ENCODE measurements at places on chromosomes 11 and 22. TPM values are rescaled to one million over a fixed set of nuclear protein-coding genes. Genes with fewer than 3 reads are reported as not detected.

MRGPRX3 gene
- not detected for total RNA-seq

RIMBP3C gene
- not detected for total RNA-seq

CCDC134 gene
- total RNA-seq, result 24.3 TPM

C11orf91 gene
- total RNA-seq, result not detected

LYVE1 gene
- total RNA-seq, result 35.5 TPM

MAPK8IP2 gene
- total RNA-seq, result 1.7 TPM

LDHAL6A gene
- total RNA-seq, result not detected

RCE1 gene
- 2.3 TPM for total RNA-seq

GGTLC3 gene
- not detected for total RNA-seq

ARCN1 gene
- total RNA-seq, result 145 TPM

ROBO4 gene
- total RNA-seq, result 29.7 TPM

FOLR2 gene
- total RNA-seq, result 7.7 TPM

PKNOX2 gene
- 1.0 TPM for total RNA-seq

CBX7 gene
- total RNA-seq, result 81.7 TPM

CBL gene
- total RNA-seq, result 14.9 TPM

AP1B1 gene
- 33.5 TPM for total RNA-seq

TUT1 gene
- 7.1 TPM for total RNA-seq

UBQLNL gene
- 2.6 TPM for total RNA-seq

NPTXR gene
- 1.8 TPM for total RNA-seq

CCDC87 gene
- total RNA-seq, result not detected

DLG2 gene
- total RNA-seq, result 16.8 TPM

NXPE4 gene
- total RNA-seq, result not detected

TLCD5 gene
- 0.51 TPM for total RNA-seq

MMP12 gene
- not detected for total RNA-seq

MYH9 gene
- 215 TPM for total RNA-seq

CCDC88B gene
- total RNA-seq, result 5.7 TPM

Data from uterus (tissue), 4 donors.